CD4-positive, alpha-beta T cell treated with Interleukin-2 at 100 ng/mL for 4 hours (primary cell): ENCODE measurements at places on chromosomes 5 and 9.

- no peak for DNase-seq
Observed at GRCh38 chr5:166726406-166726805, 1565.0 kb upstream of the WWC1 start.

- DNase-seq = no peak
Observed at GRCh38 chr9:3471883-3472282, 53.9 kb downstream of the RFX3 start.

DNA sequence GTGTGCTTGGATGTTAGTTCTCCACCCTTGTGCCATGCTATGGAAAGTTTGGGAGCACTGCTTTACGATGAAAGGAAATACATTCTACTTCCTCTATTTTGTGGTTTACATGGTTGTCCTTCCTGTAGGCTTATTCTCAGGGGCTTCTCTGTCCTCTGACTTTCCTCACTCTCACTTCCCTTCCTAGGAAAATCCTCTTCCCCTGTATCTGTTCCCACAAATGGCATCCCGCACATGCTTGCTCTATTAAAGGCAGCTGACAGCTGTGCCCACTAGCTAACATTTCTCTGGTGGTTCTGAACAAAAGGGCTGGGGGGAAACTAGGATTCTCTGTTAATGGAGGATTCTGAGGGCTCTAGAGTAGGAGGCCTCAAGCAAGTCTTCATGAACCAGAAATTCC is 52.4 kb downstream of the FAM170A start:
- DNase-seq = no peak

- DNase-seq = no peak
Observed at GRCh38 chr5:10018201-10019069, 231.3 kb downstream of the ATPSCKMT start.

DNA sequence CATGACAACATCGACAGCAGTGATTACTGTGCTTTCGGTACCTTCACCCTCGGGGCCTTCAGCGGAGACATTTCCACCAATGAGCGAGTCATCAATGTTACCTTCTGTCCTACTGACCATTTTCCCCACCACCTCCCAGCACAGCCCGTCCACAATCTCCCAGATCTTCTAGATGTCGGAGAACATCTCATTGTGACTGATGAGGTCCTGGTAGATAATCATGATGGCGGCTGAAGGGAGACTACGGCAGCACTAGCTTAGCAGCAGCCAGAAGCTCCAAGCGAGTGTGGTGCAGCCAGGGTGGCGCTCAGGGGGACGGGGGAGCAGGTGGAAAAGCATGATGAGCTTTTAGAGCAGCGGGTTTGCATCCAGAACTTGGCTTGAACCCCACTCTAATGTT is 379.0 kb downstream of the TLR4 start:
- no peak for DNase-seq

DNA sequence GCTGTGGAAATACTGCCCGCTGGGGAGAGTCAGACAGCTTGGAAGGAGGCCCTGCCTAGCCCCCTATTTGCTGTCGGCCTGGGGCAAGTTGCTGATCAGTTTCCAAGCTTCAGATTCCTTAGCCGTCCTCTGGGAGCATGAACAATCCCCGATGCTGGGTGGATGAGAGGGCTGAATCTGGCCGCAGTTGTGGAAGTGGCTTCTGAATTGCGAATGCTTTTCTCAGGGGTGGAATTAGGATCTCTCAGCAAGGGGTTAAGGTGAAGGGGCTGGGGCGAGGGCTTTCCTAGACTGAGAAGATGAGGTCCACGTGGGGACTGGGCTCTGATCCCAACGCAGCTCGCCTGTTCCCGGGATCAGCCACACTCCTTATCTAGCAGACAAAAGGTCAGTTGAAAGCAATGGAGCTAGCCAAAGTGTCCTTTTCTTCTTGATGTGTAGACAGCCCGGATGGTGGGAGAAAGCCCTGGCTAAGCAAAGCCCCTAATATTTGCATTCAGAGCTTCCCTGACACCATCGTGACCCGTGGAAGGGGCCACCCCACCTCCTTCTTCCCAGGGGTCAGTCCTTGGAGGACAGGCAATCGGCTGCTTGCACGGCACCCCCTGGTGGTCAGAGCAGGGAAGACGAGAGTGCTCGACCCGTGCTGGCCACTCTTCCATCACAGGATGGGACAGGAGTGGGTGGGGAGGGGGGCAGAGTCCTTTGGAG is 54.9 kb downstream of the COL15A1 start:
- peak; percentile 58 for DNase-seq

- DNase-seq = no peak
Observed at GRCh38 chr5:148915224-148915817, 88.9 kb downstream of the ADRB2 start.

DNA sequence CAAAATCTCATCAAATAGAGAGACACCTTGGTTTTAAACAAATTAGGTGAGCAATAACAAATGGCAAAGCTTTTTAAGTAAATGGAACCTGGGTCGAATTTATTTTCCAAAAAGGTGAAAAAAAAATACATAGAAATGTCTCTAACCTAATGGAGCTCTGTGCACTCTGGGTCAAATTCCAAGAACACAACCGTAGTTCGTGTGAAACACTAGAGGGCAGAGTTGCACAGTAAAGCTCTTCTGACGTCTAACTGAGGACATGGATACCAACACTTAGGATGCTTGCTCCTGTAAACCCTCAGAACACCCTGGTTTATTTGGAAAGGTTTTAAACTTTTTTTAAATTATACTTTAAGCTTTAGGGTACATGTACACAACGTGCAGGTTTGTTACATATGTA is 18.9 kb downstream of the MARCHF11 start:
- no peak for DNase-seq

DNA sequence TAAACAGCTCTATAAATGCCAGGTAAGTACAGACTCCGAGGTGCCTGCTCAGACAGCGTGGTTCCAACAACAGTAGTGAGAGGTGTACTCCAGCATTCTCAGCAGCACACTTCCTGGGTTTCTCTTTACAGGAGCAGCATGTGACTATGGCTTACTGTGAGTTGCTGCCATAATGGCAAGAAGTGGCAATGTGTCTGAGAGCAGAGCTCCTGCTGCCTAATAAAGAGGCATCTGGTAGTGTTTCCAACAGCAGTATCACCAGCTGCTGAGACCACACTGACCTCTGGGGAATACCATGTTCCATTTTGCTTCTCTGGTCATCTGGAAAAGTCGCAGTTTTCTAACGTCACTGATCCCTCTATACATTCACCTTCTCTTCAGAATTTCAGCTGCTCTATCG is 398.2 kb downstream of the SLCO4C1 start:
- DNase-seq = no peak

GRCh38 chr5:83864652-83865051 is 144.0 kb upstream of the HAPLN1 start:
- DNase-seq = no peak

DNA sequence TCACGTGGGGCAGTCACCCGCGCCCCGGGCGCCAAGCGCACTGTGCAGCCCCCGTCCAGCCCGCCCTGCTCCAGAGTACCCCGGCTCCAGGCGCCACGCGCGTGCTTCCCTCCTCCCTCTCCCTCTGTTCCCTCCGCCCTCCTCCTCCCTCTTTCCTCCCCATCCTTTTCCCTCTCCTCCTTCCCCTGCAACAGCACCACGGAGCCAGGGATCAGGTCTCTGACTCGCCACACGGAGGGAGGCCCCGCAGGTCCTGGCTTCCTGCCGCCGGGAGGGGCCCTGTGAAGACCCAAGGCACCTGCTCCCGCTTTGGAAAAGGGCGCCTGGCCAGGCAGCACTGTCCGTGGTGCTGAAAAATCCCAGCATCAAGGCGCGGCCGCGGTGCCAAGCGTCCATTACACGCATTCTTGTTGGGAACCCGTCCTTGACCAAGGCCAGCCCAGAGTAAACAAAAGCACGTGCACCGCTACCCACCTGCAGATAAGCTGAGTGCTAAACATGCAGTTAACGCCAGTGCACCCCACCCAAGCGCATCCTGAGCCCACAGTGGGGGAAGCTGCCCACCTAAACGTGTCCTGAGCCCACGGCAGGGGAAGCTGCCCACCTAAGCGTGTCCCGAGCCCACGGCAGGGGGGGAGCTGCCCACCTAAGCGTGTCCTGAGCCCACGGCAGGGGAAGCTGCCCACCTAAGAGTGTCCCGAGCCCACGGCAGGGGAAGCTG is 21.7 kb downstream of the SLC6A18 start:
- DNase-seq = no peak

DNA sequence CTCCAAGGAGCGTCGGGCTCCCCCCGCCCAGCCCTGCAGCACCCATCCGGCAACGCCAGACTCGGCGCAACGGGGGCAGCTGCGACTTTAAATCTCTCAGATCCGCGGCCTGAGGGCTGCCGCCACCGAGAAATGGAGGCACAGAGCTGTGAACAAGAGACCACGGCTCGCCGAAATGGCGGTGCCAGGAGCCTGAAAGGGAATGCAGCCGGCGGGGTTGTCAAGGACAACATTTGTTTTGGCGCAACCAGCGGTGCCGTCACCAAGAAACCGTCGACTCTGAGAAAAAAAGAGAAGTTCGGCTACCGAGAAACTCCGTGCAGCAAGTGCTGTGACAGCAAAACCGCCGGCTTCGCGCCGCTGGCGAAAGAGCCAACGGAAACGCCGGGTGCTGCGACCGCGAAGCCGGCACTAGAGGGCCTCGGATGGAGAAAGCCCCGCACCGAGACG is 2.1 kb upstream of the ANXA2R start:
- peak; percentile 96 for DNase-seq

DNA sequence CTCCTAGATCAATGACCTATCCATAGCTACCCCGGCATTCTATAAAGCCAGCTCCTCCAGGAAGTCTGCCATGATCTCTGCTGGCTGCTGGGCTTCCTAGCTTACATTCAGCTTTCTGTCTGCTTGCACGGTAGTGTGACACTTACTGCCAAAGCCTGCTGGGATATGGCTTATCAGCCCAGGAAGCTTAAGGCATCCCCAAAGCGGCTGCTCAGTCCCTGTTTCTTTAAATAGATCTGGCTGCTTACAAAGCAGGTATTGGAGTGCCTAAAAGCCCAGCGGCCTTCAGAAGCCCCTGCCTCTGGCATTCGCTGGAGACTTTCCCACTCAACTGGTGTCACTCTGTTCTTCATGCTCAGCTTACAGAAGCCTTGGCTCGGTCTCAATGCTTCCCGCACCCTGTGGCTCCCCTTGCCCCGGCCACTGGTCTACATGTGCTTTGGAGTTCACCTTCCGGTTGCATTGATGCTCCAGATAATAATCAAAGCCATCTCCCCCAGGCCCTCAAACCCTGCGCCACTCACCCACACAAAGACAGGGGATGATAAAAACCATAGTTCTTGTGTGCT is 31.3 kb upstream of the STRBP start:
- no peak for DNase-seq

DNA sequence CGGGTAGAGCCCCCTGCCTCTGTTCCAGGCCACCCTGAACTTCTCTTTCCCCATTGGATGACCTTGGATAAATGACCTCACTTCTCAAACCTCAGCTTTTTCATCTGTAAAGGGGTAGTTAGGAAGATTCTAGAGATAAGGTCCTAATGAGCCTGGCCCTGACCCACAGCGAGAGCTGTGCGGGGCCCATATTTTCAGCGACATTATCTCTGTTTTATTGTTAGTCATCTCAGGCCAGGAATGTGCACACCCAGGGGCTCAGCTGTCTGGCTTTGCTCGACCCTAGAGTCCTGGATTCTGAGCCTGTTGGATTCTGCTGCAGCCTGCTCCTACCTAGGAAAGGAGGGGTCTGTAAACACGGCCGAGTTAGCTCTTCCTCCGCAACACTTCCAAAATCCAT is 81.2 kb upstream of the LMX1B start:
- no peak for DNase-seq

- peak; percentile 21 for DNase-seq
Observed at GRCh38 chr5:76763136-76763535, 47.2 kb downstream of the F2R start.

DNA sequence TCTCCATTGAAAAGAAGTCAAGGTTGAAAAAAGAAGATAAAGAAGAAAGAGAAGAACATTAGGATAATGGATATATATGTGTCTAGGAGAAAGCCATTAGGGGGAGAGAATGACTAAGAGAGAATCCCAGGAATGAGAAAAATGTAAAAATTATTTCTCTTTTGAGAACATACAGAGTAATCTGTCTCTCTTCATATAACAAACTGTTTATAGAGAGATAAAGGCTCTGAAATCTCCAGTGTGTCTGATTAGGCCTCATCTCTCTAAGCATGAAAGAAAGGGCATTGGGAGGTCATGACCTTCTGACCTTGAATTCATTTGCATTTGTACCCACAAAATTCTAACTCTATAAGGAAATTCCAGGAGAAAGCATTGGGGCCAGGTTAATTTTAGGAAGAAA is 3.5 kb upstream of the MPDZ start:
- DNase-seq = no peak

- no peak for DNase-seq
Observed at GRCh38 chr9:109806506-109807115, 26.6 kb downstream of the PALM2AKAP2 start.
